Esophagus squamous epithelium (tissue), 5 donors: ENCODE measurements at places on chromosomes 6 and 20. TPM values are rescaled to one million over a fixed set of nuclear protein-coding genes. Genes with fewer than 3 reads are reported as not detected.

The C20orf96 gene
- total RNA-seq = 0.70 TPM

The TRAPPC3L gene
- not detected for total RNA-seq

- no peak for DNase-seq
Measured at GRCh38 chr6:136403110-136403980, 113.7 kb upstream of the BCLAF1 start.

The VNN1 gene
- total RNA-seq = 1.1 TPM

The COL11A2 gene
- total RNA-seq = 0.38 TPM

GRCh38 chr20:41444821-41445220 lies 78.2 kb upstream of the EMILIN3 start:
- DNase-seq = no peak

The NUS1 gene
- 10.4 TPM for total RNA-seq

The WASF1 gene
- total RNA-seq = 20.9 TPM

GRCh38 chr20:52076164-52076563 lies 115.4 kb downstream of the ZFP64 start:
- no peak for DNase-seq

DNA sequence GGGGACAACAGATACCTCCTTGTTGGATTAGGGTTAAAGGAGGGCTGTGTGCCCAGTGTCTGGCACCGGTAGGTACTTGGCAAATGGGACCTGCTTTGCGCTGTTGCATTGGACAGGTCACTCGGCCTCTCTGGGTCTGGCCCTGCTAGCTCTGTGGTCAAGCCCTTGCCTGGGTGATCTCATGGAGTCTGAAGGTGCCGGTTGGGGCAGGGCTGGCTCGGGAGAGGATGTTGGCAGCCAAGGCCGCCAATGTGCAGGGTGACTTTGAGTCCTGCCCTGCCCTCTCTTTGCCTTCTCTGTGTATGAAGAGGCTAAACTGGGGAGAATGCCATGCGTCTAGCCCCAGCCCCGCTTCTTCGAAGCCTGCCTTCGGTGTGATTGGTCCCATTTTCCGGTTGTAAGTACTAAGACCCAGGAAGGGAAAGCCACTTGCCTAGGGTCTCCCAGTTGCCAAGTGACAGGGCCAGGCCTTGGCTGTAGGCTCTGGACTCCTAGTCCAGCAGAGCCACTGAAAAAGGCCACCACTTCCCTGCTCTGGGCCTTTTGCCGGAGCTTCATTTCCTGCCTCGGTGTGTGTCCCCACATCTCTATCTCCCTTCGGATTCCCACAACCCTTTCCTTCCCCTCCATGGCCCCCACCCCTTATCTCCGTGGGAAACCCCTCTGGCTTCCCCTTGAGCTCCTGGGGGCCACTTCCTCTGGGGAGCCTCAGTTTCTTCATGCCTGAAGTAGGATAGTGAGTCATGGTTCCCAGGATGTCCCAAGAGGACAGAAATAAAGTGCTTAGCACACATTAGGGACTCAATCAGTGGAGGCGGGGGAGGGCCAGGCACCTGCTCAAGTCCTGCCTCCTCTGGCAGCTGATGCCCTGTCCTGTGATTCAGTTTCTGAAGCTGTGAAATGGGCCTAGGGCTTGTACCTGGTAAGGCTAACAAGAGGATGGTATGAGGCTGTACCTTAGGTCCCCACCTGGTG lies 3.9 kb downstream of the SRC start:
- no peak for DNase-seq

The PRSS16 gene
- total RNA-seq = 10.9 TPM

GRCh38 chr6:73282871-73283270 lies 19.9 kb upstream of the KHDC1 start:
- DNase-seq = no peak

DNA sequence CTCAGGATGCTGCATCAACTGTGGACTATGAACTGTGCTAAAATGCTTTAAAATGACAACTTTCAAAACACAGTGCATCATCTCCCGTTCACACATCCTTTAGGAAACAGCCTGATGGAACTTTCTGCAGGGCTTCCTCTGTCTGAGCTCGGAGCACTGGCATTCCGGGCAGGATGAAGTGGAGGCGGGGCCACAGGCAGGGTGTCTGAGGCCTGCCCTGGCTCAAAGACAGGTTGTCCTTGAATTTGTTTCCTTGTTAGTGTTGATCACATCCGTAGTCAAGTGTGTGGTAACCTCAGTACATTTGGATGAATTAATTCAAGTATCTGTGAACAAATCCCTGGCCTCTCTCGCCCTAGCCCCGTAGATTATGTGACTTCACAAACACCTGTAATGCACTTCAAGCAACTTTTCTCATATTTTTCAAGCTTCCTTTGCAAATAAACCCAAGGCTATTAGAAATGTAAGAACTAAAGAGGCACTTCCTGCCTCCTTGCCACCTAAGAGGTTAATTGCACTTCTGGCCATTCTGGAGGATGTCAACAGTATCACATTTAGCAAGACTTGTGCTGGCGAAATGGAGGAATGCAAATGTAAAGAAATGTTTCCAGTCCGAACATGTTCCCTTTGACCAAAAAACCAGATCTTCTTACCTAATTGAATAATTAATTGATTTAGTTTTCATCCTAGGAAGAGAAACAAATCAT lies 3.1 kb downstream of the CD93 start:
- no peak for DNase-seq

The MARCKS gene
- total RNA-seq = 60.5 TPM
